A549 (cell line): ENCODE measurements at places on chromosomes 6 and 20.

GRCh38 chr6:169810066-169810989, 58.9 kb downstream of the ERMARD start:
- no peak for DNase-seq

- no peak for DNase-seq
Measured at GRCh38 chr20:51399006-51399890, 143.3 kb downstream of the NFATC2 start.

GRCh38 chr6:117601811-117602150, 530 bp downstream of the GOPC start:
- no peak for DNase-seq

- no peak for DNase-seq
Measured at GRCh38 chr6:157864185-157864761, 41.2 kb downstream of the SNX9 start.

- DNase-seq = no peak
Measured at GRCh38 chr6:13769655-13770053, 44.7 kb downstream of the MCUR1 start.

GRCh38 chr20:4267242-4267641, 251.9 kb upstream of the RNF24 start:
- DNase-seq = no peak

GRCh38 chr20:15411781-15412180, 1074.4 kb upstream of the FLRT3 start:
- no peak for DNase-seq

DNA sequence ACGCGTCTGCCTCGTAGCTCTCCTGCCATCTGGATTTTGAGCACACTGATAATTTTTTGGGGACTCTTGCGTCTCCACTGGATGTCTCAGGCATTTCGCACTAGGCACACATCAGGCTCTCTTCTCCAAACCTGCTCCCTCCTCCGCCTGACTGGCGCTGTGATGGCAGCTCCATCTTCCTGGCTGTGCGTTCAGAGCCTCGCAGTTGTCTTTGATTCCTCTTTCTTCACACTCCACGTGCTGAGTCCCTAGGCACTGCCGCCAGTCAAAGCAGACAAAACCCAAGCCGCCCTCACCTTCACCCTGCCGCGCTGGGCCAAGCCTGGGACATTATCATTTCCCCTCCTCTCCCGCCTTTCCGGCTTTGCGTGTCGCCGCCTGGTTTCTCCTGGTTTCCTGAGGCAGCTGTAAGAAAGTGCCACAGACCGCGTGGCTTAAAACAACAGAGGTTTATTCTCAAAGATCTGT, 778 bp downstream of the PSMG4 start:
- peak; percentile 40 for DNase-seq

- no peak for DNase-seq
Measured at GRCh38 chr6:36318690-36319435, 17.8 kb downstream of the BNIP5 start.

GRCh38 chr6:163367497-163368183, 46.9 kb upstream of the QKI start:
- no peak for DNase-seq

GRCh38 chr20:56865055-56865454, 235.9 kb downstream of the TFAP2C start:
- no peak for DNase-seq

- no peak for DNase-seq
Measured at GRCh38 chr20:50601511-50602431, 89.6 kb downstream of the RIPOR3 start.

- DNase-seq = no peak
Measured at GRCh38 chr6:106254636-106255035, 70.9 kb downstream of the ATG5 start.

GRCh38 chr6:137051790-137052472, 7.2 kb upstream of the IL20RA start:
- DNase-seq = no peak

GRCh38 chr20:37473249-37474000, 47.6 kb upstream of the NNAT start:
- DNase-seq = no peak

GRCh38 chr20:24046888-24047287, 58.3 kb upstream of the GGTLC1 start:
- no peak for DNase-seq
